ENCODE measurements at places on chromosomes 13 and 19.
A peak's percentile ranks its signal among the peaks of the same experiment; 100 is the strongest.

DNA sequence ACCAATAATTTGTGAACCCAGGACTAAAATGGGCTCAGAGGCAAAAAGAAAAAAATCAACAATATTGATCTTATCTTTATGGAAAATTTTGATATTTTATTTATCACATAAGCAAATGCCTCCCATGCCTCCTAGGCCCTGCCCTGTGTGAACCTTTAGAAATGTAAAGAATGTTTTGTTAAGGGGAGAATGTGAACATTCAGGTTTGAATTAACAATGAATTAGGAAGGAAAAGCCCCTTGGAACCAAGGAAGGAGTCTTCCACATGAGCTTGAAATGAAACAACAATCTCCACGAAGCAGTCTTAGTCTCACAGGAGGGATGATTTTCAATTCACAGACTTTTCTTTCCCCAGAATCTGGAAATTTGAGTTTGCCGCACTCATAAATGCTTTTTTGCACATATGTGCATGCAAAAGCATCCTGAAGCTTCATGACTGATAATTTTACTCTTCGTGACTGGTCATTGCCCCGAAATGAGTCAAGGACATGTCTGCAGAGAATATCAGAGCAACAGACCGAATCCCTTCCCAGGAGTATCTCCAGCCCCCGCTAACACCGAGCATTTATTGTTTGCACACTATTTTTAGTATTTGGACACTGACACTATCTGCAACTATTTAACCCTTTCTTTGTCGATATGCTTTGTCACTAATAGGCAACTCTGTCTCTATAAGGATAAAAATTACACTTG is 135.2 kb downstream of the DCT start:
- no peak for DNase-seq

- no peak for DNase-seq
These were observed 32.6 kb upstream of the MTIF3 start for GRCh38 chr13:27482983-27483382.

GRCh38 chr19:54481326-54481930 is 8.3 kb upstream of the CDC42EP5 start:
- DNase-seq = peak; percentile 33

GRCh38 chr19:49987159-49987698 is 26.3 kb upstream of the SIGLEC11 start:
- peak; percentile 48 for DNase-seq

GRCh38 chr19:45128146-45128545 is 32.6 kb downstream of the NKPD1 start:
- DNase-seq = no peak

- DNase-seq = no peak
These were observed 11.1 kb downstream of the PROZ start for GRCh38 chr13:113169277-113170272.

GRCh38 chr13:106034201-106034600 is 501.3 kb downstream of the EFNB2 start:
- DNase-seq = no peak

GRCh38 chr13:81224209-81224833 is 883.4 kb upstream of the SPRY2 start:
- DNase-seq = no peak

- no peak for DNase-seq
These were observed 527.1 kb downstream of the FGF9 start for GRCh38 chr13:22198001-22198400.

DNA sequence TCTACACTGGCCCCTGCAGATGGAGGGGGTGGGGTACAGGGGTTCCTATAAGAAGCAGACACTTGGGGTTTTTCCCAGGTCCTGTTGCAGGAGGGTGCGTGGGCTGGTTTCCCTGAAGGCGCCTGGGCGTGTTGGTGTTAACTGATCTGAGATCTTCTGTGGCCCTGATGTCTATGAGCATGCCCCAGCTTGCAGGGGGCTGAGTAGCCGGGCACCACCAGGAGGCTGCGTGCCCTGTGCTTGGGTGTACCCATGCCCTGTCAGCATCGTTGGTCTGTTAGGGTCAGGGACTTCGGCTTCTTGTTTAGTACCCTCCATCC is 45.3 kb downstream of the CAPN12 start:
- peak; percentile 13 for DNase-seq

GRCh38 chr13:27120811-27121210 is 50.8 kb downstream of the USP12 start:
- DNase-seq = no peak

GRCh38 chr13:62625214-62625881 is 1209.7 kb upstream of the PCDH20 start:
- DNase-seq = no peak

DNA sequence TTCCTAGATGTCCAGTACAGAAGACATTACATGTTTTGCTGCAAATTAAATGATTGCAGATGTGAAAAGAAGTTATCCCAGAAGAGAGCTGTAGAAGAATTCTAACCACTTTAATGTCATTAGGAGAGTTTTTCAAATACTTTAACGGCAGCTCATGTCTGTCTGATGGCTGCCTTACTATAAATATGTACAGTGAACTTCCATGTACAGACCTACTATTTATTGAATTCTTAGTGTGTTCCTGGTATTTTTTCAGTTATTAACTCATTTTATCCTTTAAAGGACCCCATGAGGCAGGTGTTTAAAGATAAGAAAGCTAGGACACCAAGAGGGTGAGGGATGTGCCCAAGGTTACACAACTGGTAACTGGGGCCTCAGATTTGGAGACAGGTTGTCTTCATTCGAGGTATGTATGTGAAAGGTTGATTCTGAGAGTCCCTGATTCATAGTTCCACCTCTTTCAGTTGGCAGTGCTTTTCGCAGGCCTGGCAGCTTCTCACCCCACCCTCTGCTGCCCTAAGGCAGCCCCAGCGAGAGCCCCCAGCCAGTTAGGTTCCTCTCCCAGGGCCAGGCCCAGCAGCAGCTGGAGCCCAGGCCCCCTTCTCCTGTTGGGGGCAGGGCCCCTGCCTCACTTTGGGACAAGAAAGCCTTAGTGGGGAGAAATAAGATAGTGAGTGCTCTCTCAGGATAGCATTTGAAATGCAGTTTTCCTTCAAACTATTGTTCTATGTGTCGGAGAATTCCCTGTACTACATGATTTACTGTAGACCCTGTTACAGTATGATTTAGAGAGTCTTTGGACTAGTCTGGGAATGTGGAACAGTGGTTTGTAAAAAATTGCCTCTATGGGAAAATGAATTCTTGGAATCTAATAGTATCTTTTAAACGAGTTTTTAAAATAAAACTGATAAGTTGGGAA is 67.7 kb upstream of the TEX29 start:
- DNase-seq = no peak

GRCh38 chr19:34504273-34504808 is 22.8 kb downstream of the WTIP start:
- no peak for DNase-seq

GRCh38 chr13:97911311-97912138 is 42.0 kb upstream of the IPO5 start:
- DNase-seq = no peak

GRCh38 chr13:64041296-64041695 is 2625.6 kb upstream of the PCDH20 start:
- no peak for DNase-seq

DNA sequence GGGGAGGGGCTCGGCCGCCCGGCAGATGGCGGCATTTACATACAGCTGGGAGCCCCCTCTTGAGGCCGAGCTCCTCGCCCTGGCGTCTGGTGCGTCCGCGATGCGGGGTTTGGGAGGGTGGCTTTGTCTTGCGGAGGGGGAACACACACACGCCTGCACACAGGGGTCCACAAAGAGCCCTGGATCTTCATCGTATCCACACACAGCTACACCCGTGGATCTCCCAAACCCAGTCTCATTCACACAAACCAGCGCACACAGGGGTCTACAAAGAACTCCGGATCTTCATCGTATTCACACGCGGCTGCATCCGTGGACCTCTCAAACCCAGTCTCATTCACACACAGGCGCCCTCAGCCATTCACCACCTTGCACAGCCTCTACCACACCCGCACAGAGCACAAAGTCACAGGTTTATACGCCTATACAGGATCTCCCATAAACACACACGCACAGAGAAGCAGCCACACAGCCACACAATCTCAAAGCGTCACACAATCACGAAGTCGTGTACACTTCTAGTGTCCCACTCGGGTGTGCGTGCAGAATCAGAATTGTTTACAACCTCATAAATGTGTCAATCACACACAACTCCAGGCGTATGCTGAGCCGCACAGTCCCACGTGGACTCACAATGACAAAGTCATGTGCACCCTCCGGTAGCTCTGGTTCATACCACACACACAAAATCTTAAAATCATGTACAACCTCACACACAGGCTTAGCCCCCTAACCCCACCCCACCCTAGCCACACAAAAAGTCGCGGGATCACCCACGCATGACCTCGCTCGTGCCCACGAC is 550 bp upstream of the DLL3 start:
- DNase-seq = no peak

GRCh38 chr13:114130837-114131582 is 1.4 kb downstream of the RASA3 start:
- no peak for DNase-seq

GRCh38 chr13:64164435-64164834 is 2748.8 kb upstream of the PCDH20 start:
- no peak for DNase-seq

DNA sequence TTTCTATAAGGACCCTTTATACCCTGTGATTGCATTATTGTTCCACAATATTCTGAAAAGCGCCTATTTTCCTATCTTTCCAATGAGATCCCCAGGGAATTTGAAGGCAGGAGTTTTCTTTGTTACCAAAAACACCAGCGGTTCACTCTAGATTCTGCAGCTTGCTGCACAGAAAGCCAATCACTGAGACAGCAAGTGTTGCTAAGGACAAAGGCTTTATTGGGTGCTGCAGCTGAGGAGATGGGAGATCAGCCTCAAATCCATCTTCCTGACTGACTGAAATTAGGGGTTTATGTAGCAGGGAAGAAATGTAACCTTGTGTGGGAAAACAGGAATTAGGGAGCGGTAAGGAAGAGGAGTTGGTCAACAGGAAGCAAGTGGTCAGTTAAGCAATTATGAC is 42.6 kb upstream of the MYO16 start:
- DNase-seq = no peak

DNA sequence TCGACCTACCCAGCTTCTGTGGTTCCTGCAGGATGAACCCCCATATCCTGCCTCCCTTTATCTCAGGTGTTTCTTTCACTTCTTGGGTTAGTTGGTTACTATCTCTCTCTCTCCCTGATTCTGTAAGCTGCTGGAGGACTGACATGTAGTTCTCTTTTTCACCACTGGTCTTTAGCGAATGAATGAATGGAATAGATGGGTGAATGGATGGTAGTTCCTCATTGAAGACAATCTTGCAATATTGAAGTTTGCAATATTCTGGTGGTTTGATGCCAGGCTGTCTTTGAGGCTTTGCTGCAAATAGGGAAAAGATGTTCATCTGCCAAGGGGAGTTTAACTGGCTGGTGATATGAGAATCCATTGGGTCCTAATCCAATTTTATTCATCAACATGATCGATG is 120.2 kb downstream of the UBL3 start:
- no peak for DNase-seq

DNA sequence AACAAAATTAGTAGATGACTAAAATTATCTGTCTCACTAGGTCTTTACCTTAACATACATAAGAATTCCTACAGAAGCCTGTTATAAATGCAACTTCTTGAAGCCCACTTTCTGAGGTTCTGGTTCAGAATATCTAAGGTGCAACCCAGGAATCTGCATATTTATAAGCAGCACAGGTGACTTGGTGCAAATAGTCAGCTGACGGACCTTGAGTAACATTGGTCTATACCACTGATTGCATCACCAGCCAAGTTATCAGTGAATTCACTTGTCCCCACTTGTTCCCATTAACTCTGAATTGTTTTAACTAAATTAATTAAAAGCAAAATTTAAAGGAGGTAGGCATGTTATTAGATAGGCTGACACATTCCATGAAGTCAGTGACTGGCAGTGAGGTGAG is 109.9 kb downstream of the FRY start:
- no peak for DNase-seq

GRCh38 chr19:57244513-57244912 is 4.1 kb downstream of the ZNF805 start:
- DNase-seq = no peak

- DNase-seq = no peak
These were observed 35.4 kb downstream of the GSX1 start for GRCh38 chr13:27827646-27828045.

- no peak for DNase-seq
These were observed 99.6 kb downstream of the CCNA1 start for GRCh38 chr13:36531746-36532486.

- DNase-seq = no peak
These were observed 61.8 kb downstream of the AKAP11 start for GRCh38 chr13:42333613-42334328.

DNA sequence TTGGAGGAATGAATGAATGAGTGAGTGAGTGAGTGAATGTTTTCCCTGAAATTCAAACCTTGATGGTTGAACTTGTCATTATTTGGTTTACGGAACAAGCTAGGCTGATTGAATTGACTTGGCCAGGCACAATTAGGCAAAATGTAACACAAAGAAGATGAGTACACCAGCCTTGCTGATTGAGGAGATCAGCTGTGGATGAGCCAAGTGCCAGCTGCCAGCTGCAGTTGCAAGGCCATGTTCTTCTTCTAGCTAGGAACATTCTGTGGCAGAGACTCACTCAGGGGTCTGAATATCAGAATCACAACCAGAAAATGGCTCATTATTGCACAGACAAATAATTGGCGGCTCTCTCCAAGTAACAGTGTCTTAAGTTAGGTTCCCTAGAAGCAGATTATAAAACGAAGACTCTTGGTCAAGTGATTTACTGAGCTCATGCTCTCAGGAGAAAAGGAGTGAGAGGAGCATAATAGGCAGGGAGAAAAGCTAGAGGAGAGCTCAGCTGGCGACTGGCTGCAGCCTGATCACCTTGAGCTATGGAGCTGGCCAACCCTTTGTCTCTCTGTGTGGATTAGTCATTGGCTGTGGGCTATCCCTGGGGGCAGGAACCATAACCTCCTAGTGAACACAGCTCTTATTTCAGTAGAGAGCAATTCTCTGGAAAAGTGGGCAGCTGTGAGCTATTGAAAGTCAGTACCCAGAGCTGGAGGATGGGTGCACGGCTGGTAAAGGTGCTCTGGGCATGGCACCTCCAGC is 225.3 kb upstream of the SERP2 start:
- DNase-seq = no peak

DNA sequence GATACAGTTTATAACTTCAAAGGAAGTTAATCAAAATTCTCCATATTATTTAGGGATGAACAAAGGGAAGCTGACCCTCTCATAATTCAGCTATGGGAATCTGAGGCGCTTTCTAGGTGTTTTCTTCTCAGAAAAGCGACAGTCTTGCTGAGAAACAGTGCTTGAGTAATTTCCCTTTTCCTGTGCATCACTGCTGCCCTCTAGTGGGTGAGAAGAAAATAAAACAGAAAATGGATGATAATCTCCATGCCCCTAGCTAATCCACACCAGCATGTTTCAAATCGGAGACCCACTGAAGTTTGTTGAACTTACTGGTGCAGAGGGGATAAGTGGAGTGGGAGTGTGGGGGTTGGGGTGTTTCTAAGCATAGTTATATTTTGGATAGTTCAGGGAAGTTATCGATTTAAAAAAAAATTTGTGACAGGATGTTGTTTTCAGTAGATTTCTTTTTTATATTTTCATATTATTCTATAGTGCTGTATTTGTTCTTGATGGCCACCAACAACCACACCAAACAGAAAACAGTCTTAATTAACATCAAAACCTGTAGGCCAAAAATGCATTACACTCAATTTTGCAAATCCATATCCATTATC is 21.4 kb downstream of the LCP1 start:
- DNase-seq = no peak

All from activated T-cell treated with anti-CD3 and anti-CD28 coated beads for 4 hours (primary cell).